ENCODE measurements at places on chromosomes 5 and 9.
A peak's percentile ranks its signal among the peaks of the same experiment; 100 is the strongest.

DNA sequence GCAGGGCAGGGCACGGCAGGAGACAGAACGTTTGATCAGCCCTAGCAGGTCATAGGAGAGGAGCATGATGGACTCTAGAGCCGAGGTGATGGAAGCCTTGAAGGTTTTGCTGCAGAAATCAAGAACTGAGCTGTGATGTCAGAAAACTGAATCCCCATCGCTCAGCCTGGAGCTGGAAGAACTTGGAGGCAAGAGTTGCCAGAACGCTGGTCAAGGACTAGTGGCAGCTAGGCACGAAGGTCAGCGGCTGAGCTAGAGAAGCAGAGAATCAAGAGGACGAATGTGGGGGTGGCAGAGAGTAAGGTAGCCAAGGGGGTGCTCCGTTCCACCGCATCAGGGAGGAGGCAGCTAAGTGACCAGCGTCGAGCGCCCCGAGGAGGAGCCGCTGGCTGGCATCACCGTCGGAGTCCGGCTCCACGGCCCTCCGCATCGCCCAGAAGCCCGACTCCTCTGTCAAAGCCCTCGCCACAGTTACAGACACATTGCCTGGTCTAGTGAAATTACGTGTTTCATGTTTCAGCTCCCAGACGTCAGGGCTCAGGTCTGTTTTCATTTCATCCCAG, 1.2 kb upstream of the GALNT10 start:
- no peak for DNase-seq

- DNase-seq: no peak
Measured at GRCh38 chr9:131027872-131028179, 18.9 kb downstream of the LAMC3 start.

DNA sequence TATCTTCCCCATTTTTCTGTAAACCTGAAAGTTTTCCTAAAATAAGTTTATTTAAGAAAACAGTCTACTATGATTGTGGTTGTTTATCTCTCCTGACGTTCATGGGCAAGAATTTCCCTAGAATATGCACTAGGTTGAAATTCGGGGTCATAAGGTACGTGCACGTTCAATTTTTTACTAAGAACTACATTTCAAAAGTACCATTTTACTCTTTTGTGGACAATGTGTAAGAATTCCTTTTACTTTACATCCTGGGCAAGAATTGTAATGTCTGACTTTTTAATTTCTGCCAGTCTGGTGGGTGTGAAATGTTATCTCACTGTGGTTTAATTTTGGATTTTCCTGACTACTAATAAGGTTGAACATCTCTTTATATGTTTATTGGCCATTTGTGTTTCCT, 12.4 kb downstream of the IL5 start:
- no peak for DNase-seq

DNA sequence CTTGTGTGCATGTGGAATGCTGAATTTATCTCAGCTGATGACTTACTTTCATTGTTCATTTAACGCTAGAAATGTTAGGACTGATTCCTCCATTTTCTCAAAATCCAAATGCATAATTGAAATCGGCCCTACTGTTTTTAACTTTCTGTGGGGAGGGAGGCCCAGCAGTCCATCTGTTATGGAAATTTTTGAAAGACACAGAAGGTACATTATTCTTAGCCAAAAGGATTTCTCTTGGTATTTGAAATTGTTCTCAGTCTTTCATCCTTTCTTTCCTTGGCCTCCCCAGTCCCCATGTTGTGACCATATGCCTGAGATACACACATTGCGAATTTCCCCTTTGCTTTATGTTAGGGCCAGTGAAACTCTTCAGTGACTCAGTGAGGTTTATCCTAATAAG, 549.9 kb downstream of the IRX1 start:
- DNase-seq: no peak

DNA sequence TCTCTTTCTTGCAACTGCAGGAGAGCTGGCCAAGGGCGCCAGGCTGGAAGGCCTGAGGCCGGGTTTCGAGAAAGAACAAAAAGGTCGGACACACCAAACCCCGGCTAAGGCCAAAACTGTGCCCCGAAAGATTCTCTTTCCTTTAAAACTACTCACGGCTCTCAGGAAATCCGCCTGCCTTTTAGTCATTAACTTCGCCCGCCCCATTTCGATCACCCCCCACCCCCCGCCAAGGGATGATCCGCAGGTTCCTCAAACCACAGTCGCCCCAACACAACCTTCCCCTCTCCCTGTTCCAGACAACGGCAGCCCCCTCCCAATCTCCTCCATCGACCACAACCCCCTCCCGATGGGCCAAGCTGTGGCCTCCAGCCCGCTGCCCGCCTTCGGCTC, 536 bp downstream of the FEM1C start:
- DNase-seq: no peak

- no peak for DNase-seq
Measured at GRCh38 chr5:125835293-125836172, 587.7 kb upstream of the GRAMD2B start.

DNA sequence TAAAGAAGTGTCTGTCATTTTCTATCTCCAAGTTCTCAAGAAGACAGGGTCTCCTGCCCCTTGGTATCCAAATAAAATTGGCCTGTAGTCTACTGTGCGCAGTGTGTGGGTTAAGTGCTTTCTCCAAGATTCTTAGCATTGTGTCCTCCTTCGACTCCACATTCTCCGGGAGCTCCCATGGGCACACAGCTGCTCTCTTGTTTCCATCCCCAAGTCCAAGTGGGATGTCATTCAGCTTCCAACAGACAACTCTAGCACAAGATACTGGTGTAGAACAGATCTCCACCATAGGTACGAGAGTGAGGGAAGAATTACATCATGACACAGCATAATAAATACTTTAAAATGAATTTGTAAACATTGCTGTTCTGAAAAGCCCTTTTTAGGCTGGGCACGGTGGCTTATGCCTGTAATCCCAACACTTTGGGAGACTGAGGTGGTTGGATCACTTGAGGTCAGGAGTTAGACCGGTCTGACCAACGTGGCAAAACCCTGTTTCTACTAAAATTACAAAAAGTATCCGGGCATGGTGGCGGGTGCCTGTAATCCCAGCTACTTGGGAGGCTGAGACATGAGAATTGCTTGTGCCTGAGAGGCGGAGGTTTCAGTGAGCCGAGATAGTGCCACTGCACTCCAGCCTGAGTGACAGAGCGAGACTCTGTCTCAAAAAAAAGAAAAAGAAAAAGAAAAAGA, 196.2 kb downstream of the C9orf152 start:
- no peak for DNase-seq

GRCh38 chr5:128002425-128002824, 81.1 kb upstream of the SLC12A2 start:
- DNase-seq: no peak

- DNase-seq: no peak
Measured at GRCh38 chr5:172550096-172550765, 90.8 kb upstream of the NEURL1B start.

DNA sequence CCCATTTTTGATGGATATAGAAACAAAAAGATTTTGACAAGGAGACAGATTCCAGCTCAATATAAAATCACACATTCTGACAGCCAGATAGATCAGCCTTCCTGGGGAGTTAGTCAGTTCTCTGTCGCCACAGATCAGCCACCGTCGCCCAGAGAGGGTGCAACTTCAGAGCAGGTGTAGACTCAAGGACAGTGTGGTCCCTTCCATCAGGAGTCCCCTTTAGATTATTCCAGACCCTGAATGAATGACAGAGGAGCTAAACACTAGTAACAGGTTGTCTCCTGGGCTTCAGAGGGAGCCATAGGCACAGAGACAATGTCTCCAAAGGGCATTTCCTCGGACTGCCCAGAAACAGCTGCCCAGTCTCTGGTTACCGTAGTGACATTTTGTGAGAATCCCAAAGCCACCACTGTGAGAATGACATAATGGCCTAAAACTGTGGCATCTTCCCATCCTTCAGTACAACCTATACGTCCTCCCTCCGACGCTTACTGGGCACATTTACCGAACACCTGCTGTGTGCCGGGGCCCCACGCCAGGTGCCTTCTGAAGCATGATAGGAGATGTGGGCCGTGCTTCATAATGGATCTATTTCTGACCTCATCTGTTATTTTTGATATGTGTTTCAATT, 47.4 kb upstream of the SLC2A8 start:
- DNase-seq: no peak

- no peak for DNase-seq
Measured at GRCh38 chr5:58925627-58926540, 343.0 kb downstream of the RAB3C start.

DNA sequence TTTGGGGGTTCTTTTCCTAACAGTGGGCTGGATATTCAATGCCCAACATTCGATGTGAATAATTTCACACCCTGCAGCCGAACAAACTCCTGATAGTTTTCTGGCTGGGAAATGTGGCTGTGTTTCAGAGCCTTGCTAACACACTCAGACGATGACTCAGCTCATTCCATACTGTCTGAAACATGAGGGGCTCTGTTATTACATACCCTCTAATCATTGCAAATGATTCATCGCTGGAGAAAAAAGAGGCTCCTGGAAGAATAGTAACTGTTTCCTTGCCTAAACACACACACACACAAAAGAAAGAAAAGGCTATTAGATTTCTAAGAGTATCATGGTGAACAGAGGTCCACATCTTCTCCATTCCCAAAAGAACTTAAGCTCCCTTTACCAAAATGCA, 75.8 kb downstream of the OXCT1 start:
- peak; percentile 59 for DNase-seq

DNA sequence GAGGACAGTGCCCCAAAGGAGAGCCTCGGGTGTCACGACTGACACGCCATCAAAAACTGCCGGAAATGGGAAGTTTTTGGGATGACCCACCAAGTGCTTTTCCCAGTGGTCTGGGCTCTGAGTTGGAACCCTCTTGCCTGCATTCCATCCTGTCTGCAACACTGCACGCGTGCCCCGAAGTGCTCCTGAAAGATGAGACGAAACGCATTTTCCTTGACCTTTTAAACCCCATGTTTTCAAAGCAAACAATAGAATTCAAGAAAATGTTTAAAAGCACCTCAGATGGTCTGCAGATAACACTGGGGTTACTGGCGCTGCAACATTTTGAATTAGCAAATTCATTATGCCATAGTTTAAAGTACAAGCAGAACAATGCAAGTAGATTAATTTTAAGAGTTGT, 92.9 kb downstream of the ANKRD18A start:
- DNase-seq: no peak

GRCh38 chr5:134477462-134478245, 47.8 kb upstream of the JADE2 start:
- no peak for DNase-seq

- DNase-seq: no peak
Measured at GRCh38 chr5:52710972-52711596, 76.6 kb upstream of the ITGA1 start.

DNA sequence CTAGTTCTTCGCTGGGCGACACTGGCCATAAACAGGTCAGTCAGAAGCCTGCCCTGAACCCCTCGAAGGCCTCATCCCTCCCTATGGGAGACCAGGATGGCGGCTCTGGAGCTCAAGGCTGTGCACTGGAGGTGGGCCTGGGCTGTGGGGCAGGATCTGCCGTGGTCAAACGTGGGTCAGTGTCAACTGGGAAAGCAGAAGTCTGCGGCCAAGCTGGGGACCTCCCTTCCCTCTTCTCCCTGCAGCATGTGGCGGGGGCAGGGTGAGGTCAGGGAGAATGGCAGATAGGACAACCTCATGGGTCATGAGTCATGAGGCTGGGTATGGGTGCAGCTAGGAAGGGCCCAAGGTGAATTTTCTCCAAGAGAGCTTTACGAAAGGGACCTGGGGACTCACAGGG, 132.9 kb downstream of the RXRA start:
- DNase-seq: no peak

GRCh38 chr9:124003636-124004349, 7.8 kb upstream of the LHX2 start:
- no peak for DNase-seq

GRCh38 chr5:6907320-6907918, 194.2 kb downstream of the TENT4A start:
- DNase-seq: no peak

DNA sequence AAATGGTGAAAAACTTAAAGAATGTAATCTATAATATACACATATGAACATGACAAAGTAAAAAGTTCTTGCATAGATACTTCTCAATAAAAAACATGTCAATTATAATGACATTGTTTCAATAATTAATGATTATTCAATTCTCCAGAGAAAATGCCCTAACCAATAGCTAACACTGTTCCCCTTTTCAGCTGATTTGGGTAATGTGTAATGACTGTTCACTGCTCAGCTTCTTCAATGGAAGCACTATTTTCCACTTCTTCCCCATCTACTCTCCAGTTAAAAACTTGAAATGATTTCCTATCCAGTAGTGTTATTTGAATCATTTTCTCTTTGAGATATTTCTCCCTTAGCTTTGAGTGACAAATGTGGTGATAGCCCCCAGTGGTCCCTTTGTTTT, 62.3 kb downstream of the CEP120 start:
- no peak for DNase-seq

All from BJ (cell line).